ENCODE measurements at places on chromosomes 7 and 10.

GRCh38 chr10:68550747-68551411 is 9.3 kb upstream of the TET1 start:
- DNase-seq: no peak

- DNase-seq: no peak
Observed at GRCh38 chr10:24603333-24603732, 120.4 kb downstream of the ARHGAP21 start.

DNA sequence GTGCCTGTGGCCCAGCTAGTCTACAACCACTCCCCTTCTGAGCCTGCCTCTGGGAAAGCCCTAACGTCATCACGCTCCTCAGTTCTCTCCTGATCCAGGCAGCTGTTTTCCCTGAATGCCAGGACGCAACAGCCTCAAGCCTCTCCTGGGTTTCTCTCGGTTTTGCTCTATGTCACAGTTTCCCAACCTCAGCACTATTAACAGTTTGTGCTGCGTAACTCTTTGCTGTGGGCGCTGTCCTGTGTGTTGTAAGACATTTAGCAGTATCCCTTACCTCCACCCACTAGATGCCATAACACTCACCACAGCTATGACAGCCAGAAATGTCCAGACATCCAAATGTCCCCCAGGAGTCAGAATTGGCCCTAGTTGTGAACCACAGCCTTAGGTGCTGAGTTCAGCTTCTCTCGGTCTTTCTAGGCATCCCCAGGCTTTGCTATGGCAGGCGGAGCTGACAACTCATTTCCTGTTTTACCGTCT is 226.3 kb upstream of the NPVF start:
- no peak for DNase-seq

- no peak for DNase-seq
Observed at GRCh38 chr7:151903249-151904032, 26.5 kb upstream of the PRKAG2 start.

GRCh38 chr7:47932016-47932415 is 16.2 kb downstream of the PKD1L1 start:
- no peak for DNase-seq

GRCh38 chr7:111728635-111728995 is 166.3 kb upstream of the IMMP2L start:
- DNase-seq: no peak

GRCh38 chr7:26454180-26454579 is 162.5 kb downstream of the SNX10 start:
- DNase-seq: no peak

- DNase-seq: peak; percentile 12
Observed at GRCh38 chr7:2863461-2864066, 19.5 kb upstream of the GNA12 start.

DNA sequence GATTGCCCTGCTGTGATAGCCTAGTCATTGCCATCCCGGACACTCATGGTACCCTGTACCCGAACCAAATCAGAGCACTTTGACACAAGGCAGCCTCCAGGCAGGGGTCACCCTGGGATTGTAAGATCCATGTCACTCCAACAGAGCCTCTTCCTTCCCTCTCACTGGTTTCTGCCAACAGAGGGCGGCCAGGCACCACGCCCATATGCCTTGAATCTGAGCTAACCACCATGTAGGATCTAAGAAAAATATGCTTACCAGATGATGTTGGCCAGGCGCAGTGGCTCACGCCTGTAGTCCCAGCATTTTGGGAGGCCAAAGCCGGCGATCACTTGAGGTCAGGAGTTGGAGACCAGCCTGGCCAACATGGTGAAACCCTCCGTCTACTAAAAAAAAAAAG is 389.2 kb upstream of the KLF6 start:
- DNase-seq: no peak

GRCh38 chr10:10055656-10056442 is 961.8 kb upstream of the CELF2 start:
- DNase-seq: no peak
